Stimulated activated CD8-positive, alpha-beta memory T cell treated with anti-CD3 and anti-CD28 coated beads, Interleukin-4, amount 100 ng/mL, for 1 hour (primary cell): ENCODE measurements at places on chromosomes 13 and 19.

GRCh38 chr13:42992764-42993122, 702 bp upstream of the EPSTI1 start:
- DNase-seq = peak; percentile 1

GRCh38 chr13:42035905-42036521, 12.4 kb upstream of the DGKH start:
- no peak for DNase-seq

DNA sequence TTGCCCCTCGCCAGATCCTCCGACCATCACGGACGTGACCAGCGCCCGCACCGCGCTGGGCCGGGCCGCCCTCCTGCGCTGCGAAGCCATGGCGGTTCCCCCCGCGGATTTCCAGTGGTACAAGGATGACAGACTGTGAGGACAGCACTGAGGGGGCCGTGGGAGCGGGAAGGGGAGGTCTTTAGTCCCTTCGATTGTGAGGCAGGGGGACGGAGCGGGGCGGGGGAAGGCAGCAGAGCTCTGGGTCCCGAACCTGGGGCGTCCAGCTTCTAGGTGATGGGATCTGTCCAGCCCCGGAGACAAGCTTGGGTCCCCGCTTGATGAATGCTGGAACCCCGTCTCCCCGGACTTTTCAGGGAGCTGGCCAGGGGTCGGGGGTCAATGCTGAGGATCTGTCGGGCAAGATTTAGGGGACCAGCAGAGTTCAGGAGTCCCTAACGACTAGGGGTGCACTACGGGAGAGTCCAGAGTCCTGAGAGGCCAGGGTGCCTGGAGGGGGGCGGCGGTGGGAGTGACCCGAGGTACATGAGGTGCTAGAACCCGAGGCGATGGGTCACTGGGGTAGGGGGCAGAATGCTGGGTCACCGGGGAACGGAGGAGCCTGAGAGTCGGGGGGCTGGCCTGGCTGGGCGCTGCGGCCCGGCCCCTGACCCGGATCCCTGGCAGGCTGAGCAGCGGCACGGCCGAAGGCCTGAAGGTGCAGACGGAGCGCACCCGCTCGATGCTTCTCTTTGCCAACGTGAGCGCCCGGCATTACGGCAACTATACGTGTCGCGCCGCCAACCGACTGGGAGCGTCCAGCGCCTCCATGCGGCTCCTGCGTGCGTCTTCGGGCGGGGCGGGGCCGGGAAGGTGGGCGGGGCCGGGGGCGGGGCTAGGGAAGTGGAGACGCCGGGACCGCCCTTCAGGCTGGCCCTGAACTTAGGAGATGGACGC, 14.6 kb downstream of the VSIG10L start:
- DNase-seq = peak; percentile 21

DNA sequence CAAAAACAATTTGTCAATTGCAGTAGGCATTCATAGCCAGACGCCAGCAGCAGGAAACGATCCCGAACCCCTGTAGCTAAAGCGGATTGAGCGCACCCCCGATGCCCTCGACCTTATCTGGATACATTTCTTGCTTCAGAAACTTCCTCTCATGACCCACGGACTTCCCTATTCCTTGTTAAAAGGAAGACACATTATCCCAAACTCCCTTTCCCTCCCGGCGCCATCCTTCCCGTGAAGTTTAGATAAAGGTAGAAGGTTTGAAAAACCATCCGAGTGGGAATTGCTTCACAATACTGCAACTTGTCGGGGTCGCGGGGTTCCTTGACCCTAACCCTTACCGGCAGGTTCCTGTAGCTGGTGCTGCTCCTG, 977 bp downstream of the PCDH20 start:
- no peak for DNase-seq

DNA sequence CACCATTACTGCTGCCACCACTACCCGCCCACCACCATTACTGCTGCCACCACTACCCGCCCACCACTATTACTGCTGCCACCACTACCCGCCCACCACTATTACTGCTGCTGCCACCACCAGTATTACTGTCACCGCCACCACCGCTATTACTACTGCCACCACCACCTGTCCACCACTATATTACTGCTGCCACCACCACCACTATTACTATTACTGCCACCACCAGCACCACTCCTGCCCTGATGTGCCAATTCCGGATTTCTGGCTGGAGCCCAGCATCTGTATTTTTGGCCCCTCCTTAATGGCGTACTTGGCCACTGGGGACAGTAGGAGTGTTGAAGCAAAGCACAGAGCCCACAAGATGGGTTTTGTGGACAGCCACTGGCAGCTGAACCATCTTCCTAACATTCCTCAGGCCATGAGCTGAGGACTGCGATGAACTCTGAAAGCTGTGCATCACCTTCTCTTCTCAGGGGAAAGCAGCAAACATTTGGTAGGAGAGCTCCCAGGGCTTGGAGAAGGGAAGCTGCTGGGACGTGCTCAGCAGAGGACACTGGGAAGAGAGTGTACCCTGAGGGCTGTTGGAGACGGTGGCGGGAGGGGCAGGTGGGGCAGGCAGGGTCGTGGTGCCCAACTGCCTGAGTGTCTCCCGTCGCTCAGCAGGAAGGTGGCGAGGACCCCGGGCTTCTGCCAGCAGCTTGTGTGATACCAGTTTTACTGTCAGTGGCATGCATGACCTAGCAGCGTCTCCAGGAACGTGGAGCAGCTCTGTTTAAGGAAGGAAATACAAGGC, 23.0 kb downstream of the CUL4A start:
- DNase-seq = no peak

DNA sequence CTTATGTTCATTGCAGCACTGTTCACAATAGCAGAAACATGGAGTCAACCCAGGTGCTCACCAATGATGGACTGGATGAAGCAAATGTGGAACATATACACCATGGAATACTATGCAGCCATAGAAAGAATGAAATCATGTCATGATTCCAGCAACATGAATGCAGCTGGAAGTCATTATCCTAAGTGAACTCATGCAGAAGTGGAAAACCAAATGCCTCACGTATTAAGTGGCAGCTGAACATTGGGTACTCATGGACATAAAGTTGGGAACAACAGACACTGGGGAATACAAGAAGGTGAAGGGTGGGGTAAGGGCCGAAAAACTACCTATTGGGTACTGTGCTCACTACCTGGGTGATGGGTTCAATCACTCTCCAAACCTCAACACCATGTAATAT, 915.9 kb downstream of the UQCRFS1 start:
- DNase-seq = no peak

DNA sequence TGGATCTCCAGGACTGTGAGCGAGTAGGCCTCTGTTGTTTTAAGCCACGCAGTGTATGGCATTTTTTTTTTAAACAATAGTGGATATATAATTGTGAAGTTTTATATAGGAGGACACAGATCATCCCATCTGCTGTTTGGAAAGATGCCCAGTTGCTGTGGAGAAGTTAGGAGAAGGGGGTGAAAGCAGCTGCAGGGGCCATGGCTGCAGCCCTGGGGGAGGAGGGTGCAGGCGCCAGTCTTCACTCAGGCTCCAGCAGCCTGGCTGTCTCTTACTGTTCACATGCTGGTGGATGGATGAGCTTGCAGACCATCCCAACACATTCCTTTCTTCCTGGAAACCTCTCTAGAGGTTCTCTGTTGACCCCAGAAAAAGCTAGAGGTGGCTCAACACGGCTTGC, 242.3 kb downstream of the TEX29 start:
- DNase-seq = no peak

- DNase-seq = no peak
Measured at GRCh38 chr13:34657716-34658115, 284.4 kb upstream of the NBEA start.

GRCh38 chr19:45333609-45334303, 6.8 kb upstream of the KLC3 start:
- DNase-seq = no peak

DNA sequence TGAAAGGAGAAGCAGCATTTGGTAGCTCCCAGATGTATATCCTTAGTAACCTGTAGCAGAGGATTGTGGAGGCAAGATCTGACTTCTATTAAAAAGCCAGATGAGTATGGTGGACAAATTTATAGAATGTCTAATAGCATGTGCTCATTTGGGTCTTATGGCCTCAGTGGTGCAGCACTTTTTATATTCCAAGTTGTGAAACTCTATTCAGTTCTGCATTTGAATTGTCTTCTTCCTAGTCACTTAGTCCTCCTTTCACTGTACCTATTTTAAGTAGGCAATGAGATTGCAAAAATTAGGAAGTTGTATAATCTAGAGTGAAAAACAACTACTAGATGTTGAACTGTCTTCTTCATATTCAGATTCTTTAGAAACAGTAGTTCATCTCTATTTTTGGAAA, 412.5 kb upstream of the PCDH9 start:
- no peak for DNase-seq

GRCh38 chr13:44382635-44383145, 9.1 kb downstream of the SERP2 start:
- no peak for DNase-seq

DNA sequence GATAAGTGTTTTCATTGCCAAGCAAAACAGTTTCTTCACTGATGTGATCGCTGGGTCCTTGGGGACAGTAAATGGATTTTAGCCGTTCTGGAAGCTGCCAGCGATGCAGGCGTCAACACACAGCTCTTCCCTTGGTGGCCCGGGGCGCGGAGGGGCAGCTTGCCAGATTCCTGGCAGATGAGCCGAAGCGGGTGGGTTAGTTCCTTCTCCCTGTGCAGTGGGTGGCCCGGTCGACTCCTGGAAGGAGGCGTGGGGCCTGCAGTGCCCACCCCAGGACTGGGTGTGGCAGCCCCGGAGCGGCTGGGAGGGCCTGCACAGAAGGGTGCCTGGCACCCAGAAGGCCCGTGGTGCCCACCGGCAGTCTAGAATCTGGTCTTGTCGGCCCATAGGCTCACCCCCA, 69.0 kb downstream of the KDM4B start:
- no peak for DNase-seq

DNA sequence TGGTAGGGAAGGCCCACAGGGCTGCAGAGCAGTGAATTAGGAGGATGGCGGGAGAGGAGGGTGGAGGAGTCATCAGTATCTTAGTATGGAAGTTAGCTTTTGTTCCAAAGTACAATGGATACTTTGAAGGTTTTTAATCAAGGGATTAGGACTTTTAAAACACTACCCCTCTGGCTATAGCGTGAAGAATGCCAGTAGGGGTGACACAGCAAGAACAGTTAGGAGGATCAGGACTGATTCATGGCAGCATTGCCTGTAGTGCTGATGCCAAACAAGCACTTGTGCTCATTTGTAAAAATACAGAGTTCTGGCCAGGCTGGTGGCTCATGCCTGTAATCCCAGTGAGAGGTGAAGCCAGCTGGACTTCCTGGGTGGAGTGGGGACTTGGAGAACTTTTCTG, 46.2 kb downstream of the SKA3 start:
- DNase-seq = no peak

- no peak for DNase-seq
Measured at GRCh38 chr13:71408416-71408815, 458.6 kb downstream of the DACH1 start.

DNA sequence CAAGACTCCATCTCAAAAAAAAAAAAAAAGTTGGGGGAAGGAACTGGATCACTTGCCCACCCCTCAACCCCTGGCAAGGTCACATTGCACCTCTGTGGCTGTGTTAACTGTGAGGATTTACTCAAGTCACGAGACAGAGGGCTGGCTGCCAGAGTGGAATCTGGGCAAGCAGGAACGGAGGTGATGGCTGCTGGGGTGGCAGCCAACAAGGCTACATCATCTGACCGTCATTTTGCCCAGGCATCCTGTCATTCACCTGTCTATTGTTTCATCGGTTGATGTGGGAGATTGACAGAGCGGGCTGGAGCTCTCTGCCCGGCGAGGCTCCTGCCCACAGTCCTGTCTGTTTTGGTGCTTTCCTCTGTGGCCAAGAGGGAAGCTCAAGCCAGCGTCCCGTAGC, 75.7 kb downstream of the DPF1 start:
- no peak for DNase-seq

GRCh38 chr13:98697791-98698190, 54.7 kb downstream of the SLC15A1 start:
- DNase-seq = no peak
